ENCODE measurements at places on chromosomes 7 and 10. TPM values are rescaled to one million over a fixed set of nuclear protein-coding genes. Genes with fewer than 3 reads are reported as not detected.

GRCh38 chr7:4657640-4658417 lies 24.3 kb upstream of the FOXK1 start:
- H3K27ac ChIP-seq, result no peak overlapping the region
- H3K4me3 ChIP-seq, result no peak overlapping the region
- no peaks in the 10 kb centered on the region for H3K4me1 ChIP-seq
- H3K27me3 ChIP-seq, result no peaks in the 10 kb centered on the region

DNA sequence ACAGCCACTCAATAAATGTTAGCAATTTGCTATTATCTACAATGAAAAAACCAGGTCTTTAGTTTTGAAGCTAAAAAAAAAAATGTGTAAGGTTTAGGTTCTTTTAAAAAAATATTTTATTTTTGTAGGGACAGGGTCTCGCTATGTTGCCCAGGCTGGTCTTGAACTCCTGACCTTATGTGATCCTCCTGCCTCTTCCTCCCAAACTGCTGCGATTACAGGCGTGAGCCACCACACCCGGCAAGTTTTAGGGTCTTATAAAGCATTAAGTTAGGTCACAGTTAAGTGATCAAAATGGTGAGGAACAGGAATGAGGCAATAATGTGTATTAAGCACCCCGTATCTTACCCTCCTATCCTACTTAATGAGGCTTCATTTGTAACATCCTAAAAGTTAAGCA lies 774 bp downstream of the SEM1 start:
- no peaks in the 10 kb centered on the region for H3K27me3 ChIP-seq
- H3K27ac ChIP-seq, result peak overlapping the region; percentile 93
- H3K4me1 ChIP-seq, result peaks cover 12% of the 10 kb centered on the region
- no peak for DNase-seq

ZNF273 gene
- total RNA-seq, result 13.6 TPM

PGAM1 gene
- 279 TPM for total RNA-seq

DNA sequence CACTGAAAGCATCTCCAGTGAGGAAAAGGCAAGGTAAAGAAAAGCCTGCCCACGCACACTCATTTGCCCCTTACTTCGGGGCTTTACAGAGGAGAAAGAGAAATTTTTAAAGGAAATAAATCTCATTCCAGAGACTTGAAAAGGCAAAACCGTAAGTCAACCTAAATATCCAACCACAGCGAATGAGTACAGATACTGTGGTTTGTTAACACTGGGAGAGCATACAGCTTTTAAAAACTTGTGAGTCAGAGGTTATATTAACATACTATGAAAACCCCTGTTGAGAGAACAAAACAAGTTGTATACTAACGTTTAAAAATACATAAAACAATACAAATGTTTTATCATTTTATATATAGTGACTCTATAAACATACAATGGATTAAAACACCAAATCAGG lies 28.6 kb upstream of the ST7 start:
- no peaks in the 10 kb centered on the region for H3K4me1 ChIP-seq
- H3K4me3 ChIP-seq, result no peak overlapping the region
- no peaks in the 10 kb centered on the region for H3K27me3 ChIP-seq
- no peak for DNase-seq
- no peaks in the 10 kb centered on the region for H3K36me3 ChIP-seq
- H3K27ac ChIP-seq, result no peak overlapping the region

GRCh38 chr10:110788620-110789385 lies 82.9 kb upstream of the PDCD4 start:
- no peak for DNase-seq
- H3K27ac ChIP-seq, result no peak overlapping the region
- H3K36me3 ChIP-seq, result no peaks in the 10 kb centered on the region
- H3K4me3 ChIP-seq, result no peak overlapping the region
- H3K4me1 ChIP-seq, result peaks cover 29% of the 10 kb centered on the region

GRCh38 chr10:91312382-91312733 lies 91.9 kb downstream of the PCGF5 start:
- DNase-seq, result no peak
- no peaks in the 10 kb centered on the region for H3K36me3 ChIP-seq
- H3K4me3 ChIP-seq, result no peak overlapping the region
- H3K27ac ChIP-seq, result no peak overlapping the region
- H3K27me3 ChIP-seq, result no peaks in the 10 kb centered on the region

NHLRC2 gene
- total RNA-seq, result 37.7 TPM

DNA sequence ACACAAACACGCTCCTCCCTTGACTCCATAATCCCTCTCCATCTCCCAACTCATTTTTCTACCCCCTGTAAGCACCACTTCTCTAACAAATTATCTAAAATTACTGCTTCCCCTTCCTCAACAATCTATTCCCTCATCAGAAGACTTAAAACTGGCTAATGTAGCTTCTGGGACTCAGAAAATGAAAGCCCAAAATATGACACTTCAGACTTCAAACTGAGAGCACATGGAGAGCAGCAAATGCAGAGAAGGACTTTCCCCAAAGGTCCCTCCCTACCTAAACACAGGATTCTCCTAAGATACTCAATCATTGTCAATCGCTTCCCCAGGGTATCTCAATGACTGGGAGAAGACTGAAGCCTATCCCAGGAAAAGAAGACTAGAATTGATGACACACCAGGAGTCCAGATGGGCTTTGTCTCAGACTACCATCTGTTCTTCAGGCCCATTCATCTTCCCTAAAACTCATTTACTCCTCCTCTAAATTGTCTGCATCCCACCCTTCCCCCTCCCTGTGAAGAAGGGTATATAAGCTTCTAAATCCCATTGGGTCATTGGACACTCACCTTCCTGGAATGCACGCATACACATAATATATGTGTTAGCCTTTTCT lies 39.2 kb downstream of the ST8SIA6 start:
- no peaks in the 10 kb centered on the region for H3K27me3 ChIP-seq
- no peaks in the 10 kb centered on the region for H3K4me1 ChIP-seq
- DNase-seq, result no peak
- no peaks in the 10 kb centered on the region for H3K36me3 ChIP-seq
- no peak overlapping the region for H3K4me3 ChIP-seq
- no peak overlapping the region for H3K27ac ChIP-seq
